ENCODE measurements at places on chromosomes 6 and 20. TPM values are rescaled to one million over a fixed set of nuclear protein-coding genes. Genes with fewer than 3 reads are reported as not detected.

Gene TEAD3
- total RNA-seq = 109 TPM

Gene HLA-F
- total RNA-seq = 2.8 TPM

Gene PPP1R14C
- total RNA-seq = 19.2 TPM

Gene TRIM10
- 0.17 TPM for total RNA-seq

Gene TGM2
- 28.6 TPM for total RNA-seq

Gene LEMD2
- 58.2 TPM for total RNA-seq

Gene KCNK16
- 41.1 TPM for total RNA-seq

- no peak overlapping the region for H3K4me3 ChIP-seq
- H3K27me3 ChIP-seq = no peaks in the 10 kb centered on the region
- no peak overlapping the region for H3K27ac ChIP-seq
- no peak for DNase-seq
These were observed 168.9 kb downstream of the PHF3 start for GRCh38 chr6:63804381-63804956.

GRCh38 chr20:61926796-61927192, 138.9 kb downstream of the TAF4 start:
- H3K27ac ChIP-seq = no peak overlapping the region
- no peak for DNase-seq
- H3K27me3 ChIP-seq = peaks cover 2% of the 10 kb centered on the region
- no peaks in the 10 kb centered on the region for H3K4me1 ChIP-seq
- no peak overlapping the region for H3K4me3 ChIP-seq
- H3K36me3 ChIP-seq = no peaks in the 10 kb centered on the region

- H3K4me3 ChIP-seq = no peak overlapping the region
- peak overlapping the region; percentile 36 for H3K27ac ChIP-seq
- H3K4me1 ChIP-seq = peaks cover 17% of the 10 kb centered on the region
- no peak for DNase-seq
- no peaks in the 10 kb centered on the region for H3K36me3 ChIP-seq
- H3K27me3 ChIP-seq = no peaks in the 10 kb centered on the region
These were observed 29.8 kb downstream of the ADGRG6 start for GRCh38 chr6:142331601-142332000.

DNA sequence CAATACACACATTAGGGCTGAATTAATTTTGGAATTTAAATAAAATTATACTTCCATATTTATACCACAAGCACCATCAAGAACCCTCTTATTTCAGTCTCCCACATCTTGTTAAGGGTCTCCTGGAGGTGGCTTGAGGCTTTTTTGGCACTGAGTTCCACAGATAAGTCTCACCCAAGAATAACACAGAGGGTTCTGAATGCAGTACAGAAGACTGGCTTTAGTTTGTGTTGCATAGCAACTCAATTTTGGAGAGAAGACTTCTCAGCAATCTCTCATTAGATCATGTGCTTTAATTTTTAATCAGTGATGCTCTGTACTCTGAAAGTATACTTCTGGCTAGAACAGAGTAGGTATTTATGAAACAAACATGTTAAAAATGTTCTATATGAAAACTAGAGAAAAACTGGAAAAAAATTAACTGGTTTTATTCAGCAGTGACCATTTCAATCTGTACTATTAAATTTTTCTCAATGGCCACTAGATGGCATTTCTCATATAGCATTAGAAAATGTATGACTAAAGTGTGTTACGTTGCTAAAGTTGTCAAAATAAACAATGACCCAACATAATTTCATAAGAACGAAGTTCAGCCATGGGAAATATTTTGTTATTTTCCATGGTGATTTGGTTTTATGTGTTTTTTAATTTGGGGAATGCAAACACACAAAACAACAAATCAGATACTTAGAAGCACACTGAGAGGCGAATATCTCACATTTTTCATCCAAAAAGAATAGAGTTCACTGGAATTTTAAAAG, 32.7 kb upstream of the MAP7 start:
- no peak overlapping the region for H3K27ac ChIP-seq
- no peak overlapping the region for H3K4me3 ChIP-seq
- no peaks in the 10 kb centered on the region for H3K27me3 ChIP-seq

DNA sequence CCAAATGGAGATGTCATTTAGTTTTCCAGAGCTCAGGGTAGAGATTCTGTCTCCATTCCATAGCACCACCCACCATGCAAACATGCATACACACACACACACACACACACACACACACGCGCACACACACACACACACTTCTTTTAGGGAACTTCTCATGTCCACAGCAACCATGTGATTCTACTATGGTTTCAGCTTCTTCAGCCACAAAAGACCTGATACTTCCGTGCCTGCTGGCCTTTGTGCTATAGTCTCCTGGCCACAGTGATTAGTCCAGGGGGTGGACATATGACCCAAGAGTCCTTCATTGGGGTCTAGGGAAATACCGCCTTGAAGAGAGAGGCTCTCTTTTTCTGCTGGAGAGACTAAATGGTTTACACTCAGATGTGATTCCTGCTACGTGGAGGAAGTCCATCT, 53.5 kb downstream of the CARMIL1 start:
- peaks cover 28% of the 10 kb centered on the region for H3K4me1 ChIP-seq
- no peaks in the 10 kb centered on the region for H3K27me3 ChIP-seq
- DNase-seq = no peak
- no peak overlapping the region for H3K4me3 ChIP-seq

DNA sequence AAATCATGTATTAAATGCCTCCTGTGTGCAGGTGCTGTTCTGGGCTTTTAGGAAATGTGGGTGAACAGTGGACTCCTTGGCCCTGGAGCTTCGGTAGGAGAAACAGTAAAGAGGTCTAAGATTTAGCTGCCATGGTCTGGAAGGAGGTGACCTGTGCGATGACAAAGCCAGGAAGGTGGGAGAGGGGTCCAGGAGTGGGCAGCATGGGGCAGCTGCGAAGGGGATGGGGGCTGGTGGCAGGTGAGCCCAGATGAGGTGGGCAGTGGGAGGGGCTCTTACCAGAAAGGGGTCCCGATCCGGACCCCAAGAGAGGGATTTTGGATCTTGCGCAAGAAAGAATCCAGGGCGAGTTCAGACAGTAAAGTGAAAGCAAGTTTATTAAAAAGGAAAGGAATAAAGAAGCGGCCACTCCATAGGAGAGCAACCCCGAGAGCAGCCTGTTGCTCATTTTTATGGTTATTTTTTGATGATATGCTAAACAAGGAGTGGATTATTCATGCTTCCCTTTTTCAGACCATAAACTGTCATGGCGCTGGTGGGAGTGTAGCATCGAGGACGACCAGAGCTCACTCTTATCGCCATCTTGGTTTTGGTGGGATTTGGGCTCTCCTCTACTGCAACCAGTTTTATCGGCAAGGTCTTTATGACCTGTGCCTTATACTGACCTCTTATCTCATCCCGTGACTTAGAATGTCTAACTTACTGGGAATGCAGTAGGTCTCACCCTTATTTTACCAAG, 38.7 kb downstream of the PRR18 start:
- no peak overlapping the region for H3K27ac ChIP-seq
- peaks cover 62% of the 10 kb centered on the region for H3K27me3 ChIP-seq
- no peaks in the 10 kb centered on the region for H3K36me3 ChIP-seq
- no peaks in the 10 kb centered on the region for H3K4me1 ChIP-seq

DNA sequence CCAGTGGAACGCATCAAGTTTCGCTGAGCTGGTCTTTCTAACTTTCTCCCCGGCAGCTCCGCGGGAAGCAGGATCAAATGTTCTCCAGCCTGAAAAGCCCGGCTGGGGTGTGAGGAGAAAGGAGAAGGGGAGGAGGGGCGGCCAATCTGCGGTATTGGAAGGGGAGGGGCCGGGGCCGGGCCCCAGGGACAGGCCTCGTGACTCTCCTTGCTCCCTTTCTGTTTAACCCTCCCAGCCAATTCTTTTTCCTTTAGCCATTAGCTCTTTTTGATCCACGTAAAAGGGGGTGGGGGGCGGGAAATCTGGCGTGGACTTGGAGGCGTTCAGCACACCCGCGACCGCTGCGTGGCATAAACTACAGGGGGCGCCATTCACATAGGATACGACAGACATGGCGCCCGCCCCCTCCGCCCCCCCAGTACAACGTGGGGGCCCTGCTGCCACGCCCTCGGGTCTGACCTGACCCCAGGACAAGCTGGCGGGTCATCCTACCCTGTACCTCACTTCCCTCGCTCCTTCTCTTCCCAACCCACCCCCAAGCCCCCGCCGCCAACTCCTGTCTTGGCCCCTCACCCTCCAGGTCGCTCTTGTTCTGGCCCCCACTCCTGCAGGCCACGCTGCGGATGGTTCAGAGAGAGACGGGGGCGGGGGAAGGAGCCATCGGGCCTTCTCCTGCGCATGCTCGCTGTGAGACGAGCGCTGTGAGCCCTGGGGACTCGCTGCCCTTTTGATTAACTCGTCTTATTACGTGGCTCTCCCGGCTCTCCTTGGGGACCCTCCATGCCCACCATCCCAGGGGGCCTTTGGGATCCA, 7.8 kb upstream of the MDGA1 start:
- peak overlapping the region; percentile 86 for H3K4me3 ChIP-seq
- peaks cover 31% of the 10 kb centered on the region for H3K4me1 ChIP-seq
- DNase-seq = peak; percentile 86
- peak overlapping the region; percentile 85 for H3K27ac ChIP-seq
- no peaks in the 10 kb centered on the region for H3K36me3 ChIP-seq
- peaks cover 15% of the 10 kb centered on the region for H3K27me3 ChIP-seq

- no peak overlapping the region for H3K4me3 ChIP-seq
- peaks cover 33% of the 10 kb centered on the region for H3K4me1 ChIP-seq
- no peak for DNase-seq
- H3K27me3 ChIP-seq = peaks cover 5% of the 10 kb centered on the region
- no peaks in the 10 kb centered on the region for H3K36me3 ChIP-seq
- H3K27ac ChIP-seq = no peak overlapping the region
These were observed 3.7 kb upstream of the RNASET2 start for GRCh38 chr6:166959911-166960608.

DNA sequence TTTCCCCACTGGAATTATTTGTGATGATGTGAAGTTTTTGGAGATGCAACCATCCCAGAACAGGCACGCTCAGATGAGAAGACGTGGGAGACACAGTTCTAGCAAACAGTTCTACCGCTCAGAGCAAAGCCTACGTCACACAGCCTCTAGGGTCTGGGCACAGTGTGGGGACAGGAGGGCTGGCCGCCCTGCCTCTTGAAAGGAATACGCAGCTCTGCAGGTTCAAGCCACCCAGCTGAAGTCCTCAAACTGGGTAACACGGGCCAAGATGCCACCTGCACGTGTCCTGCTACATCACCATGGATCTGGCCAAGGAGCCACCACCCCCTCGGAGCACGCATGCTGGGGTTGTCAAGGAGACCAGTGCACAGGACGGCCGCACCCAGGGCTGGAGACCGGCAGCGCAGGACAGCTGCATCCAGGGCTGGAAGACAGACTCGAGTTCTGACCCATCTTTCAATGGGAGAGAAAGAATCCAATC, 75.0 kb downstream of the NOL4L start:
- peaks cover 54% of the 10 kb centered on the region for H3K4me1 ChIP-seq
- DNase-seq = no peak
- H3K4me3 ChIP-seq = peak overlapping the region; percentile 51
- H3K36me3 ChIP-seq = peaks cover under 1% of the 10 kb centered on the region
- peak overlapping the region; percentile 40 for H3K27ac ChIP-seq

DNA sequence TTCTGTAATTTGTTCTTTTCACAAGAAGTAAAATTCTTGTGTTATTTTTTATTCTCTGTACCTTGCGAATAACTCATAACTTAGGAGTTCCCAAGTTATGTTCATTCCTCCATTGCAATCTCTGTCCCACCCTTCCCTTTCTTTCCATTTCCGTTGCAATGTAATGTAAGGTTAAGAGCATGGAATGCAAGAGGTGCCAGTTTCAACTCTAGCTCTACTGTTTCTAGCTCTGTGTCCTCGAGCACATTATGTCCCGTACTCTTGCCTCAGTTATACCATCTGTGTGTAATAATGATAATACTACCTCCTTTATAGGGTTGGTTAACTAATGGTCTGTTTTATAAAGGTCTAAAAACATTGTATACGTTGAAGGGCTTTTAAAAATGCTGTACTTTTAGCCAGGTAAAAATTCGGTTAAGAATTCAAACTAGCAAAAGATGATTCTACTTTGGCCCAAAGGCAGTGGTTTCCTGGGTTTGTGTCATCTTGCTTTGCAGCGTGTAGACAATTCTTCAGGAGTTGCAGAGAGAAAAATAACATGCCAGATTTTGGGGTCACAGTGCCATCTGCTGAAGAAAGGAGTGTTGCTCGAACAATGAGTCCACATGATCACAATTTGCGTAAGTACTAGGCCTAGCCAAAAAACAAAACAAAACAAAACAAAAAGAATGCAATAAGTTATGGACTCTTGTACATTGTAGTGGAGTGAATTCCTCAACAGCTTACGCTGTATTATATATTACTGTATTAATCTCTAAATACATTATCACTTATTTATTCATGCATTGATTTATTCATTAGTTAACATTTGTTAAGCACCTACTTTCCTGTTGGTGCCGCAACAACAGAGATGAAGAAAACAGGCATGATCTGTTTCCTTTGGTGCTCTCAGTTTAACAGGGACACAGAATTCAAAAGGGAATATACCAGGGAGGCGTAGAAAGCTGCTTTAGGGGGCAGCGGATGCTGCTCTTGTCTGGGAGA, 10.0 kb upstream of the PFDN4 start:
- H3K27ac ChIP-seq = no peak overlapping the region
- no peaks in the 10 kb centered on the region for H3K36me3 ChIP-seq
- no peak for DNase-seq
- no peak overlapping the region for H3K4me3 ChIP-seq
- H3K27me3 ChIP-seq = no peaks in the 10 kb centered on the region
- H3K4me1 ChIP-seq = peaks cover 6% of the 10 kb centered on the region

DNA sequence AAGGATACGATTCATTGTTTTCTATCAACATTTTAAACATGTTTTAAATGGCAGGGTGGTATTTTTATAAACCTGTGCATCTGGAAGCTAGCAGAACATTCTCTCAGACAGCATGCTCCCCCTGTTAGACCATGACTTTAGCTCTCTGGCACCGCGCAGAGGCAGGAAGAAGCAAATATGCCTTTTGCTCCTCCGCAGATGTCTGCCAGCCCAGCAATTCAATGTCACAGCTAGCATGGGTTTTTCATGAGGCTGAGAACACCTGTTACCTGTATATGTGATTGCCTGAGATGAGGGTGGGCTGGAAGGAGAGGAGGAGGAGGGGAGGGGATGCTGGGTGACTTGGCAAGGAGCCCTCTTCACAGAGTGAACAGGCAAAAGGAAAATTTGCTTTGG, 6.7 kb downstream of the MTCH1 start:
- DNase-seq = no peak
- peak overlapping the region; percentile 4 for H3K27ac ChIP-seq
- no peaks in the 10 kb centered on the region for H3K27me3 ChIP-seq
- peaks cover 24% of the 10 kb centered on the region for H3K4me1 ChIP-seq
- H3K36me3 ChIP-seq = peaks cover 15% of the 10 kb centered on the region

GRCh38 chr20:8783734-8784133, 285.2 kb upstream of the PLCB4 start:
- no peak overlapping the region for H3K27ac ChIP-seq
- peaks cover 11% of the 10 kb centered on the region for H3K36me3 ChIP-seq
- peaks cover 6% of the 10 kb centered on the region for H3K4me1 ChIP-seq
- no peak for DNase-seq
- no peaks in the 10 kb centered on the region for H3K27me3 ChIP-seq

DNA sequence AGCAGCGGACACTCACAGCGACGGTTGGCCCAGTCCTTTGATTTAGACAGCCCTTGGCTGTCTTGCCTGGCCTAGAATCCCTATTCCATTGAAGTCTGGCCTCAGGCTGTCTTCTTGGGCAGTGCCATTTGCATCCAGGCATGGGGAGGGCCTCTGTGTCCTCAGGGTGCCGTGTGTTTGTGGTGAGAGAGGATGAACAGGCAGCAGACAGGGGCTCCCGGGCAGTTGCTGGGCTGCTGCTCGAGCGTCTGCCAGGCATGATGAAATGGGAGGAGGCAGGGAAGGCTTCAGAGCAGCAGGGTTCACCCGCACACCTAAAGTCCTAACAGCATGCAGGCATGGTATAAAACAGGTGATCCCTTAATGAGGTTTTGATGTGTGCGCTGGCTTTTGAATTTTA, 126.9 kb downstream of the SOBP start:
- peak overlapping the region; percentile 52 for H3K4me3 ChIP-seq
- peaks cover 58% of the 10 kb centered on the region for H3K4me1 ChIP-seq
- no peaks in the 10 kb centered on the region for H3K36me3 ChIP-seq
